ENCODE measurements at places on chromosomes 5 and 9.

DNA sequence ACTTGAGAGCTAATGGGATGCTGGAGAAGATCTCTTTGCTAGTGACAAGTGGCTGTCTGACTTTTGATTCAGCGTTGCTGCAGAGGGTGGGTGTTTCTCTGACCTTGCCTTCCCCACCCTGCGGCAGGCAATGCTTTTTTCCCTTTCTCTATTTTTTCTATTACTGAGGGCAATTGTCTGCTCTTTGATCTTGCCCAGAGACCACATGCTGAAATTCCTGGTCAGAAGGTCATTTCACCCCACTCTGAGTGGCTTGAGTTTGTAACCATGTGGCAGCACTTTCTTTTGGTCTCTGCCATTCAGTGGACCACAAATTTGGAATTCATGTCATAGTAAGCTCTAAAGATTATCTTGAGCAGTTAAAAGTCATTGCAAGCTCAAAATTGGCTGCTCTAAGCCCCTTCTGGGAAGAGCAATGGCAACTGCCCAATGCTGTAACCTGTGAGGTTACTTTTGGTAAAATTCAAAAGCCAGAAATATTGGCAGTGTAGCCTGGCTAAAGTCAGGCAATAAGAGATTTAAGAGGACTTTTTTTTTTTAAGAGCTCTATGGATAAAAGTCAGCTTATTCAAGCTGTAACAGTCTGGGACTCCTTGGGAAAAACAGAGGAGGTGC lies 30.4 kb upstream of the MTMR12 start:
- no peak for DNase-seq

GRCh38 chr5:147084702-147085101 lies 150.1 kb upstream of the STK32A start:
- no peak for DNase-seq

GRCh38 chr9:79774356-79774755 lies 202.6 kb downstream of the TLE4 start:
- no peak for DNase-seq

GRCh38 chr9:81370650-81371049 lies 318.7 kb downstream of the TLE1 start:
- DNase-seq = no peak

DNA sequence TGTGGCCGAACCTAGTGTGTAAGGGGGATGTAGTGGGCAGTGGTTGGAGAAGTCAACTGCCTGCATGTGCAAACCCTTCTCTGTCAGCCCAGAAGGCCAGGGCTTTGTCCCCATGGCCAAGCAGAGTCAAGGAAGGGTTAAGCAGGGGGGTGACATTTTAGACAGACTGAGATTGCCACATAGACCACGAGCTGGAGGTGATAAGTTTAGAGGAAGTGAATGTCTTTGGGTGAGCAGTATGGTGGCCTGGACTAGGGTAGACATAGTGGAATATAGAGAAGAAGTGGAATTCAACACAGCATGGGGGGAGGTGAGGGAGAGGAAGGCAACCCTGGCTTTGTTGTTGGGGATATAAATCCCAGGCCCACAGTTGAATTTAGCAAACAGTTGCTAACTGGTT lies 38.7 kb upstream of the CDKN2AIPNL start:
- DNase-seq = no peak

DNA sequence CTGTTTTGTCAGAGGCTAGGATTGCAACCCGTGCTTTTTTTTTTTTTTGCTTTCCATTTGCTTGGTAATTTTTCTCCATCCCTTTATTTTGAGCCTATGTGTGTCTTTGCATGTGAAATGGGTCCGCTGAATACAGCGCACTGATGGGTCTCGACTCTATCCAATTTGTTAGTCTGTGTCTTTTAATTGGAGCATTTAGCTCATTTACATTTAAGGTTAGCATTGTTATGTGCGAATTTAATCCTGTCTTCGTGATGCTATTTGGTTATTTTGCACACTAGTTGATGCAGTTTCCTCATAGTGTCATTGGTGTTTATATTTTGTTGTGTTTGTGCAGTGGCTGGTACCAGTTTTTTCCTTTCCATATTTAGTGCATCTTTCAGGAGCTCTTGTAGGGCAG lies 36.2 kb upstream of the TAF11L2 start:
- DNase-seq = no peak

GRCh38 chr5:98128271-98128670 lies 645.2 kb upstream of the RGMB start:
- no peak for DNase-seq

DNA sequence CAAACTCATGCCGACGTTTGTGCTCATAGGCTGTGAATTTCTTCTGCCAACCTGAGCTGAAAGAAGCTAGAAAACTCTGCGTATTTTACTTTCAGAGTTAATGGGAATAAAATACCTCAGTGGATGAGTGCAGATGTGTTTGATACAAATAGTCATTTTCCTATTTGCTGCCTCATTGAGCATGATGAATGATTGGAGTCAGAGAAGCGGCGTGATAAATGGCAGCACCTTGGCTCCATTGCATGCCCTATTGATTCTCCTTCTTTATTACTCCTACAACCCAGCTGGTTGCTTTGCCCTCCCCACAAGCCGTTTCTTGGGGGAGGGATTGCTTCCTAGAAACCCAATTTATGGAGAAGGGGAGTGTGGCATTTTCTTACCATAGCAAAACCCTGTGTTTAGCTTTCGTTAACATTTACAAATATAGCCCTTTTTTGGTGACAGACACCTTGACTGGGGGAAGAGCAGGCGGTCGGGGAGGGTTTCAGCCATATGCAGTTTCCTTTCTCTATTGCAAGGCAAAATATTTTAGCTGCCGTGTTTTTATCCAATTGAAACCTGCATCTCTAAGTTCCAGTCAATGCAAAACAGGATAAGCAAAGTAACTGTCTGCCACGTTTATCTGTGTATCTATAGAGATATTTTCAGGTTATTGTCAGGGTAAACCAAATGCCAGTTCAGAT lies 93.1 kb upstream of the TBCA start:
- DNase-seq = no peak

GRCh38 chr9:133701981-133702797 lies 36.0 kb downstream of the SARDH start:
- no peak for DNase-seq

GRCh38 chr5:137015540-137016116 lies 483.5 kb downstream of the SPOCK1 start:
- DNase-seq = no peak

GRCh38 chr9:116733010-116733641 lies 46.0 kb downstream of the TRIM32 start:
- DNase-seq = no peak
